ENCODE measurements at places on chromosomes 6 and 20.

GRCh38 chr20:50762435-50763220 is 31.2 kb downstream of the PARD6B start:
- DNase-seq = no peak

- no peak for DNase-seq
Observed at GRCh38 chr6:20055916-20056315, 156.4 kb downstream of the MBOAT1 start.

DNA sequence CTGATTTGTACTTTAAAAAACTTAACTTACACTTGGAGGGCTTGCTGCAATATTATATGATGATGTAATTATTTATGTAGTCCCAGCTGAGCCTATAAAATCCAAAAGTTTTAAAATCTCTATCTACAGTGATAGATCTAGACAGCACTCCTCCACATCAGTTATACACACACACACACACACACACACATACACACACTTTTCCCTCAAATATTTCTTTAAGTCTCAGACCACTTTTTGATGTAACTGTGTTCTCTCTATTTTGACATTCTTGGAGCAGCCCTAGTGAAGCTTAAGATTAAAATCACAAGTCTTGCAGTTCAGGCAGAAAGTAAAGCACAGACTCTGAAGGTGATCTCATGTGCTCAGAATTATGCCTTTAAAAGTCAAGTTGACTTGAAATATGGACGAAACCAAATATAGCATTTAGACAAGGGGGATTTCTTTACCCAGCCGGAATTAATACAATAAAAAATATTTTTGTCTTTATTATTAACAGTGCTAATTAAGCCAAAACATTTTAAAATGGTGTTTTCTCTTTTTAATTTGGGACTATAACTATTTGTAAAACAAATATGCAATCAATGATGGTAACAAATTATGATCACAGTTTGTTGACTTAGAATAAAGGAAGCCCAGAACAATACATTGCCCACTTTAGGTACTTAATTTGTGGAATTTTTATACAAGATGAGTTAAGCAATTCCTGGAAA is 63.5 kb upstream of the TMEM30A start:
- DNase-seq = no peak

DNA sequence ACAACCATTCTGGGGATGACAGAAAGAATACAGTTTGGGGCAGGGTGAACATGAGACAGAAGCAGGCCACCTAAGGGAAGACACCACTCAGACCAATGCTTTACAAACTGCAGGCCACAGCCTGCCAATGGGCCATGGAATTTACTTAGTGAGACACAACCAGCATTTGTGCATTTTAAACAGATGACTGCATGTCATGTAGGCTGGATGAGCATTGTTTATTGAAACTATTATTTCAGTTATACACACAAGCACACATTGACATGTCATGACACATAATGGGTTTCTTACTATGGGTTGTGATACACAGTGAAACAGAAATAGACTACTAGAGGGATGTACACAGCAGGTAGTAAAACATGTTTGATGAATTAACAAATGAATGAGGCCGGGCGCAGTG is 8.0 kb downstream of the PGM3 start:
- DNase-seq = no peak

DNA sequence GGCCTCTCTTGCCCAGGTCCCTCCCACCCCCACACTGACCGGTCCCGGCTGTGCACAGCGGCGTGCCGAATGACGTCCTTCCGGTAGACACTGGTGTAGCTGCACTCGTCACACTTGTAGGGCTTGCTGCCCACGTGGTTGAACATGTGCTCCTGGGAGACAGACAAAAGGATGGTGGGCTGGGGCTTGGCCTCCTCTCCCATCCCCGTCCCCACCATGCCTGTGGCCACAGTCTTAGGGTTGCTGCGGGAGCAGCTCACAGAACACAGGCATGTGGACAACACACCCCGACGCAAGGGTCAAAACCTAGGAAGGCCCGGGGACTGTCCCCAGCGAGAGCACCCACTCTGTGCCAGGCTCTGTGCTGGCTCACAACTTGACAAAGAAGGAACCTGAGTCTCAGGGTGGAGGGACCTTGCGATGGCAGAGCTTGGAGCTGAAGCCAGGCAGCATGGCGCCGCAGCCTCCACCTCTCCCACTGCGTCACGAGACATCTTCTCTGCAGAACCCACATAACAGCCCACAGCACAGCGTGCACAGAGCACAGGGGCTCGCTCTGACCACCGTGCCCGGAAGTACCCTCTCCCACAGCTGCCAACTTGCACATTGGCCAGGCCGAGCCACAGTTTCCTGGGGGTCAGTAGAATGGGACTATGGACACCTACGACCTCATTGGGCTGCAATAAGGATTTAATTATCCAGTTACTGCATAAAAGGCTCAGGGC is 9.8 kb downstream of the ZNF335 start:
- DNase-seq = no peak

GRCh38 chr20:36634342-36634741 is 11.7 kb downstream of the SLA2 start:
- DNase-seq = no peak

GRCh38 chr20:36179170-36179945 is 24.8 kb downstream of the EPB41L1 start:
- no peak for DNase-seq

DNA sequence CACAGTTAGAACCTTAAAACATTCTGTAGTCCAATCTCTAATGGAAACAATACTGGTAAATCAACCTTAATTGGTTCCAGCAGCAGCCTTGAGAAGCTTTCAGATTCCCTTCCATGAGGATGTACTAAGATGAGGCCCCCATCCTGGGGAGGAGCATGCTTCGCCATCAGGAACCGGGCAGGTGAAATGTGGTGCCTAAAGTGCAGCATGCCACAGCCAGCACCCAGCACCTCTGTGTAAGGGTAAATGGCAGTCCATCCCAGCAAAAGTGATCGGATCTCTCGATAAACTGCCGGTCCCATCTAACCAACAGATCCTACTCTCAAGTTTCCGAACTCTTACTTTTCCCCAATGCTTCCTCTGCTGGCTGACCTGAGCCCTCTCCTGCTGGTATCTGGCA is 166.3 kb upstream of the PDE10A start:
- no peak for DNase-seq

DNA sequence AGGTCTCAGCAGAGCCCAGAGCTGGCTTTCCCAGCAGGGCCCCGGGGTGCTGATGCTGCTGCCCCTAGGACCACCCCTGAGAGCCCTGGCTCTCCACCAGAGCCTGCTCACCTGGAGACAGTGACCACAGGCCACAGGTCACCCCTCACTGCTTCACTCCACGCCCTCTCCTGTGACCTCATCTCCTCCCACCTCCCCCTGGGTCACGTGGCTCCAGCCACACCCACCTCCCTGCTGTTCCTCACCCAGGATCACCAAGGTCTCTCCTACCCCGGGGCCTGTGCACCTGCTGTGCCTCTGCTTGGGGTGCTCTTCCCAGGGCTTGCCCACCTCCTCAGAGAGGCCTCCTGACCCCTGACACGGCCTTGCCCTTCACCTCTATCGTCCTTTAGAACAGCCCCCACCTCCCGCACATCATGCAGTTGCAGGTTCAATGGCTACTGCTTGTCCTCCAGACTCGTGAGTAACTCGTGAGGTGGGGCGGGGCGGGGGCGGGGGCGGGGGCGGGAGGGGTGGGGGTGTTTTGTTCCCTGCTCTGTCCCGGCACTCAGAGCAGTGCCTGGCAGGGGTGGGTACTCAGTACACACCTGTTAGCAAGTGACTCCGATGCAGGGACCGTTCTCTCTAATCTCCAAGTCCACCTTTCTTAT is 468.0 kb downstream of the PREX1 start:
- DNase-seq = peak; percentile 21

DNA sequence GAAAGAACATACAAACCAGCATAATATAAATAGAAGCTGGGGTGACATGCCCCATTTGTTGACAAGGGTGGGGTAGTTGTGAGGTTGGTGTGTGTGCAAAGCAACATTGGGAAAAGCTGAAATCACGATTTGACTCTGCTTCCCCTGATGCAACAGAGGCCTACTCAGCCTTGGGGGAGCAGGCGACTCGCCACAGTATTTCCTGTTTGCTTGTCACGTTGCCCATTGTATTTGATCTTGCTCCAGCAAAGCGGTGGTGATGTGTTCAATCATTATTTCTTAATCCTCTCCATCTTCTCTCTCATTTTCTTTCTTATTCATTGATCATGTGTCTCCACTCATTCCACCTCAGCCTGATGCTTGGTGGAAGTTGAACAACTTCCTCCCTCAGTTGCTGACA is 165.8 kb upstream of the CITED2 start:
- no peak for DNase-seq

DNA sequence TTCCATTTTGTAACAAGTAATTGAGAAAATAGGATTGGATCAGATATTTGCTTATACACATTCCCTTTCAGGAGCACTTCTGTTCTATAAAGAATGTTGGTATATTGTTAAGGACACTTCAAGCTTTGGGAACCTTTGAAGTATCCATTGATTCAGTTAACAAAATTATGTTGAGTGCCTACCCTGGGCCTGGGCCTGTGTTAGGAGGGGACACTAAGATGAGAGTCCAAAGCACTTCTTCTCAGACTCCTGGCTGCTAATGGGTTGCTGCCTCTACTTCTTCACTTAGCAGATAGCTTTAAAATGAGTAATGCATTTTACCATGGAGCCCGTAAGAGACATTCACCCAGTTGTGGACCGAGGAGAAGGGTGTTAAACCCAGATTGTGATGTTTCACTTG is 40.3 kb downstream of the PTPN1 start:
- DNase-seq = no peak

DNA sequence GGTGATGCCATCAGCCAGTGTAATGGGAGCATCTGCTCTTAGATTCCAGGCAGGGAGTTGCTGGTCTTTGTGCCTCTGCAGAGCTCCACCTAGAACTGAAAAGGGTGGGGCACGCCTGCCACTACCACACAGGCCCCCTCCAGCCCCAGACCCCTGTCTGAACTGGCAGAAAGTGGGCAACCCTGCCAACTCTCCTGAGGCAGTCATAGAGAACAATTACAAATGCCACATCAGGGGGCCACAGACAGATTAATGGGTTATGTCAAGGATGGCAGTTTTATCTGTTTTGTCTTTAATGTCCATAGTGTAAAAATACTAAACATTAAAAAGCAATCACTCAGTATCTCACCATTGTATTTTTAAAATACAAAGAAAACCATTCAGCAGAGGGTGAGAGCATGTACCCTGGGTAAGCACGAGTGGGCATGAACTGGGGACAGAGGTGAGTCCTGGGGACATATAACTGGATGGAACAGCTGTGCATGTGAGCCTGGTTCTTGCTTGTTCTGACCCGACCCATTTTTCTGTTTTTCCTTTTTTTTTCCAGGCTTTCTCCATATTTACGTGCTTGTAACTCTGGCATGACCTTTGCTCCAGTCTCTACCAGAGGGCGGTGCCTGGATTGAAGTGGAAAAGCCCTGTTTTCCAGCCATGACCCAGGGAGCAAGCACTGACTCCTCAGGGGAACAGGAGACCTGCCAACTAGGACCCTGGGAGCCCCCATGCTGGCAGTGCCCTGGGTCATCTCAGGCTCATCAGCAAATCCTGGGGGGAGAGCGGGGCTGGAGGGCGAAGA is 8.2 kb downstream of the TRAF3IP2 start:
- DNase-seq = no peak

- no peak for DNase-seq
Observed at GRCh38 chr6:127013865-127014264, 104.6 kb upstream of the RSPO3 start.

DNA sequence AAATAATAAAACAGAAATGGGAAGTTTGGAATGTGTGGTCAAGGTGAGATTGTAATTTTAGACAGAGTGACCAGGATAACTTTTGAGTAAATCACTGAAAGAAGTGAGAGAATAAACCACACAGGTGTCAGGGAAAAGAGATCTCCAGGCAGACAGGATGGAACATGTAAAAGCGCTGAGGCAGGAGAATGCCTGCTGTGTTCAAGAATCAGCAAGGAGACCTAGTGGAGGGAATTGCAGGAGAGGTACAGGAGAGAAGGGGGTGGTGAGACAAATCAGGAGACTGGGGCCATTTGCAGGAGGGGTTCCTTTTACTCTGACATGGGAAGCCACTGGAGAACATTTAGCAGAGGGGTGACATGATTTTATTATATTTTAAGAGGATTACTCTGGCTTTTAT is 456.7 kb downstream of the NKAIN2 start:
- no peak for DNase-seq

- peak; percentile 20 for DNase-seq
Observed at GRCh38 chr6:90859612-90860011, 272.7 kb upstream of the MAP3K7 start.

GRCh38 chr6:152696522-152696921 is 1.2 kb upstream of the MYCT1 start:
- no peak for DNase-seq

DNA sequence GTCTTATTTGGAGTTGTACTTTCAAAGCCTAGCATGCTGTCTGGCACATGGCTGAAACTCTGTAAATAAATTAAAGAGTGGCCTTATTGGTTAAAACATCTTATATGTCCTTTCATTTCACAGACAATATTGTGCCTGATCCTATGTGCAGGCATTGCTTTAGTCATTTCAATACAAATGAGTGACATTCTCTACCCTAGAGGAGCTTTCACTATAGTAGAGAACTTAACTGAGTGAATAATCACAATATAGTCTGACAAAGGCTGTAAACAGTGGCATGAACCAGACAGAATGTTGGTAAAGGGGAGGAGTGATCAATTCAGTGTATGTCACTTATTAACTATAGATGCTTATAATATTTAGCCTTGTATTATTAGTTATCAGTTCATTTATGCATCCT is 481.8 kb downstream of the TFAP2B start:
- no peak for DNase-seq

- DNase-seq = no peak
Observed at GRCh38 chr6:85403331-85404015, 46.4 kb upstream of the NT5E start.

- no peak for DNase-seq
Observed at GRCh38 chr6:160831739-160832138, 129.7 kb downstream of the PLG start.

- DNase-seq = no peak
Observed at GRCh38 chr20:50435397-50436051, 74.7 kb upstream of the PTPN1 start.

DNA sequence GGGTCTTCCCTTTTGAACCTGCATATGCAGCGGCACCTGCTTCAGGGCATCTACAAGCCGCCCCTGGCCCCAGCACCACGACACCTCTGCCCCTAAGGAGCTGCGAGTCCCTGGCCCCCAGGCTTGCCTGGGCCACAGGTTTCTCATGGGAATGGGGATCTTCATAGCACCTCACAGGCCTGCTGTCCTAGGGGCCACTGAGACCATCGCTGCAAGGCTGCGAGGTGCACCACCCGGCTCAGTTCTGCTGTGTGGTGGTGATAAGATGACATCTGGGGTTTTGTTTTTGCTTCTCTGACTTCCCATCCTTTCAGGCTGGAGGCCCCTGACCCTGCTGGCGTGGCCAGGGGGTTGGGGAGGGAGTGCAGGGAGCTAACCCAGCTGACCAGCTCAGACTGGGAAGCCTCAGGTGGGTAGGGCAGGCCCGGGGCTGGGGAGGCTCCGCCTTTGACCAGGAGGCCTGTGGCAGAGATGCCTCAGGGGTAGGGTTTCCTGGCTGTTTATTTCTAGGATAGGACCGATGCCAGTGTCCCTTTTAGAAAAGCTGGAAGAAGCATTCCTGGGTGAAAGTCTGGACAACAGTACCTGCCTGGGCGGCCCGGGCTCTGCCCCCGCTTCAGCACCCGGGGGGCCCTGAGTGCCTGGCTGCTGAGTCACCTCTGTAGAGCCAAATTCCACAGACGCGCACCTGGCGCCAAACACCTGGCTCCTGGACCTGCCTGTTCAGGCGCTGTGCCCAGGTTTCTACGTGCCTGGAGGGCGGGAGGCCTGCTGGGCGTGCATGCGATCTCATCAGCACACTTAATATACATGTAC is 264.7 kb downstream of the DLL1 start:
- peak; percentile 81 for DNase-seq

- DNase-seq = no peak
Observed at GRCh38 chr6:13294499-13295069, 33.8 kb downstream of the TBC1D7 start.

Measured in RPMI8226 (cell line).